ENCODE measurements at places on chromosomes 13 and 19.

- DNase-seq = no peak
Observed at GRCh38 chr19:14097532-14098151, 7.1 kb upstream of the SAMD1 start.

DNA sequence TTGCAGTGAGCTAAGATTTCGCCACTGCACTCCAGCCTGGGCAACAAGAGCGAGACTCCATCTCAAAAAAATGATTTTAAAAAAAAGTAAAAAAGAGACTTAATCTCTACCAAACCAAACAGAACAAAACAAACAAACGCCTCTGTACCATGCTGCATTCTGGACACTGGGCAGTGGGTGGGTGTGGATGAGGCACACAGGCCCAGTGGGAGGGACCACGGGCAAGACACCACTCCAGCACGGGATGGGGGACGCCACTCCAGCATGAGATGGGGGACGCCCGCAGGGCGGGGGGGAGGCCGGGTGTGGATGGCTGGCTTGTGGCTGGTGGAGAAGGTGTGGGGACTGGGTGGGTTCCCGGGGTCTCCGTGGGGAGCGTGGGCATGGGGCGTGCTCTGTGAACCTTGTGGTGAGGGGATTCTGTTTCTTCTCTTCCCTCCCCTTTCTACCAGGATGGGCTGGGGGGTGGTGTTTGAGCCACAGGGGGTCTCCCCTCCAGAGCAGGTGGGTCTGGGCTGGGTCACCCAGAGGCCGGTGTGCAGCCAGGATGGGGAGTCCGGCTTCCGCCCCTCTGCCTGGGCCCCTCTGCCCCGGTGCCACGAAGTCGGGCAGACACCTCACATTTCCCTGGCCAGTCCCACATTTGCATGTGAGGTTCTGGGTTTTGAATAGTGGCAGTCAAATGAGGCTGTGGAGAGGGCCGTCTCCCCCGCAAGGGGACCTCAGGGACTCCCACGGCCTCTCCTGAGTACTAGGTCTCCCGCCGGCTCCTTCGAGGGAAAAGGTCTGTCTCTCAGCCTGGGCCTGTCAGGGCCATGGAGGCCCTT lies 23.9 kb upstream of the MATK start:
- DNase-seq = no peak

DNA sequence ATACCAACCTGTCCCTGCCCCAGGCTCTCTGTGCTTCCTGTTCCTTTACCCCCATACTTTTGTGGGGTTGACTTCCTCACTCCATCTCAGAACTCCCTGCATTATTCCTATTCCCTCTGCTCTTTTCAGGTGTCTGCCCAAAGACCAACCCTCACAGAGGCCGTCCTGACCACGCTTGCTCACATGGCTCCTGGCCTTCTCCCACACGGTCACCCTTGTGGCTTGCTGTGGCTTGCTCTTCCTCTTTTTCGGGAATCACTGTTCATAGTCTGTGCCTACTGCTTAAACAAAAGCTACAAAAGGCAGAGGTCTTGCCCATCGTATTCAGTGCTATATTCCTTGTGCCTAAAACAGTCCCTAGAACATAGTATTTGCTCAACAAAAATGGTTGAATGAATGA lies 25.2 kb upstream of the ARGLU1 start:
- no peak for DNase-seq

DNA sequence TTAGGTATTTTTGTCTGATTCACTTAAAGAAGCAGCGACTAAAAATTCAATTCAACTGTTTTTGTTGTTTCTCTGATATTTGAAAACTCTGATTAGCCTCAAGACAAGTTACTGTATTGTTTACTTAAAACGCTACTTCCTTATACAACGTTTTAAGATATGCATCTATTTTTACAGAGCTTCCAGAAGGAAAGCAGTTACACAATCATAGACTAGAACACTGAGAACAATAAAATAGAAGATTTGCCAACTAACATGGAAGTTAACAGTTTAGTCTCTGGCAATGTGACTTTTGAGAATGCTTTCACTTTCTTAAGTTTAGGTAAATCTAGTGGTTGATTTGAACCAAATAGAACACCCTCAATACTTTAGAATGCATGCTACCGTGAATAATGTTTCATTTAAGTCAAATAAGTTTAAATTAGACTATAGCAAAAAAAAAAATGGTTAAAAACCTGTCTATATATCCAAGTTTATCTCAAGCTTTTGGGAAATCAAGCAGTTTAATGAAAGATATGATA lies 614.8 kb downstream of the DACH1 start:
- DNase-seq = no peak

DNA sequence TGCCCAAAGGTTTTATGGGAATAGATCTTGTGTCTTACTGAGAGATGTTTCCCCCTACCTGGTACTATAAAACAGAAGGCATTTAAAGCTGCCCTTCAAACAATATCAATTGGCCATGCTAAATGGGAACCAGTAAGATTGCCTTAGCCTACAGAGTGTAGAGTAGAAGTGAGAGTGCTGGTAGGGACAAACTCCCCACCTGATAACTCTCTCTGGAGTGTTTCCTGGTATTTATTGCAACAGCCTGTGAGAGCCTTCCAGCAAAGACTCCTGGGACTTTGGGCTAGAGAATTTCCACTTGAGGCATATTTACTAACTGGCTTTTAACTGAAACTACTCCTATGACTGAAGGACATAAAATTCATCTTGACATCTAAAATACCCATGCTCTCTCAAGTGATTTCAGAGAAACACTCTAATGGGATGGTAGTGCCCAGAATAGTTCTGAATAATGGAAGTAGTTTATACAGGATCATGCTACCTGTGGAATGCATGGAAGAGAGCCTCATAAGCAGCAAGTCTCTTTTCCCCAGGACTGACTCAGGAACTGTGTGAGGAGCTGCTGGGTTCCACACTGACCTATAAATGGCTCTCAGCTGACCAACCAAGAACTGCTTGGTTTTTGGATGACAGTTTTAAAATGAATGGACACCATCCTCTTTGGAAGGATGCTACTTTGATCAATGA lies 132.7 kb upstream of the SLITRK5 start:
- no peak for DNase-seq

GRCh38 chr13:110610955-110611595 lies 4.3 kb upstream of the NAXD start:
- no peak for DNase-seq

- no peak for DNase-seq
Observed at GRCh38 chr19:1645299-1645698, 7.1 kb downstream of the TCF3 start.

GRCh38 chr13:98556142-98556816 lies 20.6 kb downstream of the STK24 start:
- DNase-seq = no peak

- no peak for DNase-seq
Observed at GRCh38 chr19:2132731-2133490, 18.5 kb downstream of the AP3D1 start.

- DNase-seq = no peak
Observed at GRCh38 chr13:45242070-45242469, 41.2 kb upstream of the KCTD4 start.

DNA sequence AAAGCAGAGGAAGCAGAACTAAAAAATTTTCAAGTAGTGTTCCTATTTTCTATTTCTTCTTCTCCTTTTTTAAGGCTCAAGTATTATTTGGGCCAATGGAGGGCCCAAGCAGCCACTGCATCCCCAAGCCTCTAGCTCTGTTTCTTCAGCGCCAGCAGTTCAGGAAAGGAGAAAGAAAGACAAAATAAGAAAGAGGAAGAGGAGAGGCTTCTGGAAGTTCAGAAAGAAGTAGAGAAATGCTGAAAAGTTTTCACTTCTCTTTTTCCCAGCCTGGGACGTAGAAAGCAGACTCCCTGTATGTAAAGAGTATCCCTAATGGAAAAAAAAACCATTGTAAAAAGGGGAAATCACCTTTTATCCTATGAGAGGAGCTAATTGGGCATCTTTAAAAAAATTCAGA lies 165.5 kb upstream of the KLF12 start:
- DNase-seq = no peak

DNA sequence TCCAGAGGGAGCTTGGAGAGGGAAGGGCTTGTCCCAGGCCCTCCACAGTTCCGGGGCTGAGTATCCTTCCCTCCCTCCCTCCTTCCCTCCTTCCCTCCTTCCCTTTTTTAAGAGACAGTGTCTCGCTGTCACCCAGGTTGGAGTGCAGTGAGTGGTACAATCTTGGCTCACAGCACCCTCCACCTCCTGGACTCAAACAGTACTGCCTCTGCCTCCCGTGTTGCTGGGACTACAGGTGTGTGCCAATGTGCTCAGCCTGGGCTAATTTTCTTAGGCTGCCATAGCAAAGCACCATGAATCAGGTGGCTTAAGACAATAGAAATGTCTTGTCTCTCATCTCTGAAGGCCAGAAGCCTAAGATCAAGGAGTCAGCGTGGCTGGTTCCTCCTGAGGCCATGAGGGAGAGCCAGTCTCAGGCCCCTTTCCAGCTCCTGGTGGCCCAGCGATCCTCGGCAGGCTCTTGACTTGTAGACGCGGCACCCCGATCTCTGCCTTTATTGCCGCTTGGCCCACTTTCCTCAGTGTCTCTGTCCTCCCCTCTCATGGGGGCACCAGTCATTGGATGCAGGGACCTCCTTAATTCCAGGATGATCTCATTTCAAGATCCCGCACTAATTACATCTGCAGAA lies 47.5 kb downstream of the CRTC1 start:
- DNase-seq = no peak

DNA sequence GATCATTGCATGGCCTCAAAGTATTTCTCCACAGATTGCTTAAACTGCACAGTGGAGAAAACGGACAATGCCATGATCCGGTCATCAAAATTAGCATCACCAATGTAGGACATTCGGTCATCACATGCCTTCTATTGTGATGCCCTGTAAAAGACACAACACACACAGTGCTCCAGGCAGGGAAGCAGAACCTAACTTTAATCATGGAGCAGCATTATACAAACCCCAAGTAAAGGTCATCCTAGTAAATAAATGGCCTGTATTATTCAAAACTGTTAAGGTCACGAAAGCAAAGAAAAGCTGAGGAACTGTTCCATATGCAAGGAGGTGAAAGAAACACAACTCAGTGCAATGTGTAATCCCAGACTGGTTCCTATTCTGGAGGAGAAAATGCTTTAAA lies 42.2 kb downstream of the TGDS start:
- no peak for DNase-seq

- no peak for DNase-seq
Observed at GRCh38 chr19:33950091-33950750, 153.6 kb downstream of the KCTD15 start.

DNA sequence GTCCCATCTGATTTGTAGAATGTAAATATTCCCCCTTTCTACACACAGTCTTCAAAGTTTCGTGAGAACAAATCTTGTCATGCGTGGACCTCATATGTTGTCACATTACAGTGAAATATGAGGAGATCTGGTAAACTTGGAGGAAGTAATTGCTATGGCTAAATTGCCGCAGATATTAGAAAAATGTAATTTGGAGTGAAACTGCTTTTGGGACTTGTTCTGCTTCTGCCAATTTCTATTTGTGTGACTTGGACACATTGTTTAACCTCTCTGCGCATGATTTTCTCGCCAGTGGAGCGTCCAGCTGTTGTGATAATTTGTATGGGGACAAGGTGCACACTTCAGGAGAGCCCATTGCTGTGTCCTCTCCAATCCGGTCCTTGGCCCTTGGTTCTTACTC lies 693.1 kb upstream of the SLC10A2 start:
- no peak for DNase-seq

DNA sequence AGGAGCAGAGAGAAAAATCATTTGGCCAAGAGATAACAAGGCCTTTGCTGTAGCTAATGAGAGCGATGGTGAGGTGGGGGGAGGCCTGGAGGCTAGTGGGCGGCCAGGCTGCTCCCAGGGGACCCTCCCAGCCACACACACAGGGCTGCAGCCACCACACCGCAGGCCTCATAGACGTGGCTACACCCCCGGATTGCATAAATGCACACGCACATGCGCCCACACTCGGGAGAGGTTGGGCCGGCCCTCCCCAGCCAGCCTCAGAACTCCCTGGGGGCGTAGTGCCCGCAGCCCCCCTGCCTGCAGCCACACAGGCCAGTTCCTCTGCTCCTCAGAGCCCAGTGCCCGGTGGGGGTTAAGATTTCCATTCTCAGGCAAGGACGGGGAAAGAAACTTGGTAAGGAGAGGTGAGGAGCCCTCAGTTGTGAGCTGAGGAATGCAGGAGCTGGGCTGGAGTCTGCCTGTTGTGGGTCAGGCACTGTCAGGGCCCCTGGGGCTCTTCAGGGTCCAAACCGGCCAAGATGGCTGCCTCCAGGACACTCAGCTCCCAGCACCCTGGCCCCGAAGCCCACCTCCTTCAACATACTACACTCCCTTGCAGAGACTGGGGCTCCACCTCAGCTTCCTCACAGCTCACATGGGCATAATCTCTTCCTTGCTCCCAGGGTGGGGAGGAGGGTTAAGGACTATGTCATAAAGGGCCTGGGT lies 8.0 kb downstream of the PTH2 start:
- no peak for DNase-seq

DNA sequence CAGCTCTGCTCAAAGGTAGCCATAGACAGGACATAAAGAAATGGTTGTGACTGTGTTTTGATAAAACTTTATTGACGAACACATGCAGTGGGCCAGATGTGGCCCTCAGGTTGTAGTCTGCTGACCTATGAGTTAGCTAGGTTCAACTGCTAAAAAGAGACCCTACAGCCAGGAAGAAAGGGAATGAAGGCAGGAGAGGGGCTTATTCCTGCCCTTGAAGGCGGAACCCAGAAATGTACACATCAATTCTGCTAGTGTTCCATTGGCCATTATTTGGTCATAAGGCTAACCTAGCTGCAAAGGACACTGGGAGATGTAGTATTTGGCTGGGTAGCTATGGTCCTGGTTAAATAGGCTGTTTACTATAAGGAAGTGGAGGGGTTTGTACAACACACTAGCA lies 18.0 kb downstream of the APBA3 start:
- no peak for DNase-seq

DNA sequence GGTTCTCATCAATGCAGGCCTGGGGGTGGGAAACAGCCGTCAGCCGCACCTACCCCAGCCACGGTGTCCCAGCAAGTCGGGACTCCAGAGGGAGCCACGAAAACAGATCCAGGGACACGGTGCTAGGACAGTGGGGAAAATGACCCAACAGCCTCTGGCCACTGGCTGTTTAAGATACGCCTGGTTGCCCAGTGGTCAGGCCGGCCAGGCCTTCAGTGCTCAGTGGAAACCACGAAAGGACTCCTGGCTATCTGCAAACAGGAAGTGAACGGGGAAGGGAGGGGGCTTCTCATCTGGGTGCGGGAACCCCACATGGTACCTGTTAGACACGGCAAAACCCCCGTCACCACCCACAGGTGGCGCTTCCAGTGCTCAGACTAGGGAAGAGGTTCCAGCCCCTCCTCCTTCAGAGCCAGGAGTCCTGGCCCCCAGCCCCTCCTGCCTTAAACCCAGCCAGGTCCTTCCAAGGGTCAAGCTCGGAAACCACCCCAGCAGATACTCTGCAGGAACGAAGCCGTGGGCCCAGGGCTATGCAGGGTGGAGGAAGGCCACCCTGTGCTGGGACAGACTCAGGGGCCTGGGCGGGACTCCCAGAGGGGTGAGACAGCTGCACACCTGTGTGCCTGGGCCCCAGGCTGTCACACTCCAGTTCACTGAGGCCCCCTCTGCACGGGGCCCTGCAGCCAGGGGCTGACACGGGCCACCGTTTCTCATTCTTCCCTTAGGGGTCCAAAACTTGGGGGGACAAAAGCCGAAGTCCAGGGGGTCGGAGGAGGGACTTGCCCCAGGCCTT lies 4.5 kb downstream of the PPP1R12C start:
- no peak for DNase-seq
